ENCODE measurements at places on chromosomes 3 and 15.

GRCh38 chr3:19932422-19932821, 1.6 kb downstream of the EFHB start:
- no peak for DNase-seq

DNA sequence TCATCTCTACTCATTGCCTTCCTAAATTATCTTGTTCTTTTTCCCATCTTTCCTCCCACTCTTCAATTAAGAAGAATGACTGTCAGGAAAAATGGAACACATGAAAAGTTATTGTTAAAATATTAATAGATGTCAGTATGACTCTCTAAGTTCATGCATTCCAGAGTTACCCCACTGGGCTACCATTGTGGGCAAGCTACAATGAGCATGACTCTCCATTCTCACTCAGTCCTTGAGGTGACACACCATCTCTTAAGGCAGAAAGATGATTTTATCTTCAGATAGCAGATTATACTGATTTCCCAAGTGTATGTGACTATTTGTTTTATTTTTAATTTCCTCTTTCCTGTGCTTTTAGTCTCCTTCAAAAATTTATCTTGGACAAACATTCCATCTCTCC, 144.3 kb downstream of the ALCAM start:
- no peak for DNase-seq

DNA sequence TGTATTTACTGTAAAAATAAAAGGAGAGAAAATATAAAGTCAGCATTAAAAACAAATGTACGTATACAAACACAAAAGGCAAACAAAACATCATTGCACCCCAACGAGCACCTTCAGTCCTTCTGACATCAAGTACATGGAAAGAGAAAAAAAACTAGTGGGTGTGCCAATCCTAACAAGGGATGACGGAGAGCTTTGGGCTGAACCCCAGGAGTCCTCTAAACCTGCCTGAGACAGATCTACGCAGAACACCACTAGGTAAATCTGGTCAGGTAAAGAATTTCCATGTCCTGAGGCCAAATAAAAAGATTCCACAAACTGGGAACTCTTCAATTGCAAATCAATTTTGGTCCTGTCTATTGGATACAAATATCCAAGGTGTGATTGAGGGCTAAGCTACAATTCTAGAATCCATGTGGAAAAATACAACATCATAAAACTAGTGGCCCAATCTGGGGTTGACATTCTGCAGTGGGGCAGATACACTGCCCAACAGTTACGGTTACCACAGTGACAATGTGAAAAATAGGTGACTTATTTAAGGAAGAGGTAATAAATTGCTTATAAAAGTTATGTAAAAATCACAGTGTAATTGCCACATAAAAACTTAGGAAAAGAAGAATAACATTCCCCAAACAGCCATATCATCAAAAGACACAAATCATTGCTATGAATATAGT, 14.2 kb downstream of the IFT80 start:
- no peak for DNase-seq

DNA sequence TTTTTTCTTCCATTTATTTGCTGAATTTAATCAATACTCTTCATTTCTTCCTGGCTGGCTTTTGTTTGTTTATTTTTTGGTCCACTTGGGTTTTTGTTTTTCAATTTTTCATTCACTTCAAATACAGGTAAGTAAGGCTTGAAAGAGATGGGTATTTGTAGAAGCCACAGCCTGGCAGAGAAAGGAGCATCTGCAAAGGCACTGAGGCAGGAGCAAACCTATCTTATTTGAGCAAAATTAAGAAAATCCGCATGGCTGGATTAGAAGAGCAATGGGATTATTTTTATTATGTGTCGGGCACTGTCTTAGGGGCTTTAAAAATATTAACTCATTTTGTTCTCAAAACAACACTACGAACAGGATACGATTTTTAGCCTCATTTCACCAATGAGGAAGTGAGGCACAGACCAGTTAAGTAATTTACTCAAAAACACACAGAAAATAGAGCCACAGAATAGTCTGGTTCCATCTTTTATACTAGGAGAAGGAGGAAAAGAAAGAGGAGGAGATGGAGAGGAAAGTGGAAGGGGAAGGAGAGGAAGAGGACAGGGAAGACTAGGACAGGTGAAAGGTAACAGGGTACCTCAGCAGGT, 35.1 kb upstream of the CCDC80 start:
- no peak for DNase-seq
